ENCODE measurements at places on chromosomes 7 and 10.

DNA sequence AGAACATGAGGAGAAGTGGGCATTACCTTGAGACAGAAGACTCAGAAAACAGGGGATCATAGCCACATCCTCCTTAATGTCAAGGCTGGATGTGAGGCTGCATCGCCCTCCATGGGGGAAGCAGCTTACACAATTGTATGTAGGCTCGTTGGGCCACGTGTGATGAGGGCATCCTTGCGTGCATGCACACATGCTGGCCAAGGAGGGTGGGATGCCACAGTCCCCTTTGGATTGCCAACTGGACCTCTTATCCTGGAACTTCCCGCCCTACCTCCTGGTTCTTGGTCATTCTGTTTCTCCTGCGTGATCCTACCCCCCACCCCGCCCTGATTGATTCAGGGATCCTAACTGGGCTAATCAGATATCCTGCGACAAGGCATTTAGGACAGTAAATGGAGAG is 102.0 kb downstream of the PRKAG2 start:
- DNase-seq: no peak

GRCh38 chr10:107011105-107011504 is 153.4 kb downstream of the SORCS1 start:
- DNase-seq: no peak

- no peak for DNase-seq
Observed at GRCh38 chr10:69732826-69733150, 68.9 kb upstream of the COL13A1 start.

DNA sequence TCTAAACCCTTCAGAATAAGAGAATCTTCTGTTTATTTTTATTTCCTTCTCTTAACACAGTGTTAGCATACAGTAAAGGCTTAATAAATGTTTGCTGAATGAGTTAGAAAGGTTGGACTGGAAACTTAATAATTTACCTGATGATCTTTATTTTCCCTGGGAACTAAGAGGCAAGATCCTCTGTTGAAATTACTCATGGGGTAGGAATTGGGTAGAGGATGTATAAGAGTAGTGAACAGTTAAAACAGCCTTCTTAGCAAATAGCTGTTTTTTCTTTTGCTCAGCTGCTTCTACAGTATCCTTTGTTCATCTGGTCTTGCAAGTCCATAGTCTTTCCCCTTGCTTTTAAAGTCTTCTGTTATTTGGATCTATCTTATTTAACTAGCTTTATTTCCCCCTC is 80.0 kb downstream of the AKAP9 start:
- DNase-seq: no peak

DNA sequence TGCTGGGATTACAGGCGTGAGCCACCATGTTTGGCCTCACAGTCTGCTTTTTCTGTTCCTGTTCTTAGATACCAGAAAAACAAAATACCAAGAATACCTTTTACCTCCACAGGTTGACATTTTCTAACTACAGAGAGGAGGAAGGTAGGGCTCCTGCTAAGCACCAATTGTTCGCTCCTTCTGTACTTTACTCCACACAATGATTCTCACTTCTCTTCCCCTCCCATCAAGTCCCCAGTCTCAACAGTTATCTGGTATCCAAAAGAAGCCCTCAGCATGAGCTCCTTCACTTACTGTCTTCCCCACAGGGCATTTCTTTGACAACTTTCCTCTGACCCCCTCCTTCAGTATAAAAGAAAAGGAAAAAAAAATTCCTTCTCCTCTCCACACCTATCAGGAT is 47.7 kb upstream of the ZNF800 start:
- DNase-seq: no peak

DNA sequence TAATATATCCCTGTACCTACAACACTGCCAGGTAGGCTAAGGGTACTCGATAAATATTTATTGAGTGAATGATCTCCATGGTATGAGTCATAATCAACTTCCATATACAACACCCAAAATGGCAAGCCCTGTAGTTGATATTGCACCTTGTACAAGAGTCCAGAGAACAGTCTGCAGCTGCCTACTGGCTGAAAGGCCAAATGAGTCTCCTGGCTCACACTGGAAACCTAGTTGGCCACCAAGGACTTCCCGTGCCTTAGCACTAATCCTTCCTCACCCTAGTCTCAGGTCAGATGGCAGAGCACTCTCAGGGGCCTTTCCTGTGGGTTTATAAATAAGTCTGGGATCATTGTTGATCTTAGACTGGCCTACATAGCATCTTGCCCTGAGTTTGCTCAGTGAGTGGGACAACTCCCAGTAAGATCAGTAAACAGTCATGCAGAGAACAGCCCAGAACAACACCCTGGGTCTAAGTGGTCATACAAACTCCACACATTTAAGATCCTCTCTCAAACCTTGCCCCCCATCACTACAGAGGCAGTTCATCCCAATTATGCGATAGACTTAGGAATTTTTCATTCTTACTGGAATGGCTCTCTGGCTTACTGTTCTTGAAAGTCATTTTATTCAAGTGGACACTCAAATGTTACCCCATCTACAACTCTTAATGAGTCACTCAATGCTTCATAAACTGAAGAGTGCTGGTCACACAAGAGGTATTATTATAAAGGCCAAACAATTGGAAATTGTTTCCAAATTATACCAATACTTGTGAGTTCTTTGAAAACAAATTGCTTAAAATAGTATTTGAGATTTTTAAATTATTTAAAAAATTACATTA is 14.7 kb upstream of the SLC16A9 start:
- DNase-seq: peak; percentile 15

- DNase-seq: no peak
Observed at GRCh38 chr7:151110236-151110940, 24.1 kb downstream of the AGAP3 start.

DNA sequence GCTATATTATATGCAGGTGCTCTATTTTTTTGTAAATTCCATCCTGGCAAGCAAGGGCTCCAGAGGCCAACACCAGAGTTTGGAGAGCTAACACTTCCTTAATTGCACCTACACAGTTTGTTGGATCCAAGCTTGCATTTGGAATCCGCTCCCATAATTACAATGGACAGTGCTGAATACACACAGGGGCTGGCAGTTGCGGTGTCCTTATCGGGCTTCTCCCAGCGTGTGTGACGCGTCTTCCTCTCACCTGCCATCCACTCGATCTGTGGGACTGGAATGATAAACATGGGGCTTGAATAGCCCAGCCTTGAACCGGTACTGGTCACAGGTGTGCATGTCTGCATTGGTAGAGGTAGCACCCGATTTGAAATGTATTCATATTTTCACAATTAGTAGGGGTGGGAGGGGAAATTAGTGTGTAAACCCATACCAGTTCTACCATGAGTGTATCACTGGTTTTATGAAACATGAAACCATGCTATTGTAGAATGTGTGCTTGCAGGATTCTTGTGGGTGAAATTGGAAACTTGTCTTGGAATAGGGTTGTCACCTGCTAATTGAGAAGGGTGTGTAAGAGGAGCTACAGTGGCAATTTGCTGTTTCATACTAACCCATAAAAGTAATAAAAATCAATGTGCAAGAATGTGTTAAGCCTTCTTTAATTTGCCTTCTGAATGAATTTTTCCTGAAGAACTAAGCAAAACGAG is 316.5 kb downstream of the WDR11 start:
- no peak for DNase-seq

GRCh38 chr7:121563177-121563576 is 167.1 kb upstream of the FAM3C start:
- no peak for DNase-seq

- DNase-seq: no peak
Observed at GRCh38 chr10:29098423-29098822, 190.4 kb upstream of the LYZL1 start.

GRCh38 chr7:84123965-84124547 is 70.5 kb downstream of the SEMA3A start:
- DNase-seq: no peak

DNA sequence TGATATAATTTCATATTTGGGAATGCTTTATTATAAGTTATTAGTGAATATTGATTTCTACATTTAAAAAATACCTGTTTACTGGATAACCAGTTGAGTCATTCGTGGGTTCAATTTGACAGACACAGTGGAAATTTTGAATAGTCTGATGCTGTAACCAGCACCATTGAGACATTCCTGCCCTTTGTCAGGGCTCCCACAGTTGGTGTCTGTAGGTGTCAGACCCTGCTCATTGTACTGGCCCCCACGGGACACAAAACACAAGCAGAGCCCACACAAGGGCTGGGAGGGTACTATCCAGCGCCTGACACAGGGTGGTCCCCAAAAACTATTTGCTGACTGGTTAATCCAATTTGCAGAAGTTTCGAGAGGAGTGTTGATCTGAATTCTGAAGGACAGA is 35.9 kb downstream of the EEPD1 start:
- no peak for DNase-seq

DNA sequence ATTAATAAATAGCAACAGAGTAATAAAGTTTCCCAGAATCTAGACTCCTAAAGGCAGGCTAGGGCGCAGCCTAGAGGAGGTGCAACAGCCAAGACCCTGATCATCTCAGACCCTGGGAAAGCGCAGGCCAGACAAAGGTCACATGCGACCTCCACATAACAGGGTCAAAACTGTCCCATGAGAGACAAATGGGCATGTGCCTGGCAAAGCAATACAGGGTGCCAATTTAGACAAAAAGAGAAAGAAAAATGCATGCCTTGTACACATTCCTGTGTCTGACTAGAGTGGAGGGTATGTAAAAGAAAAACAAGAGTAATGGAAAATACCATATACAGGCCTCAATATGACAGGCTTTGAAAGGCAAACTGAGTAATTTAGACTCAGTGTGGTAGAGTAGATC is 22.2 kb downstream of the MPP7 start:
- DNase-seq: no peak

- DNase-seq: no peak
Observed at GRCh38 chr10:10777279-10777678, 240.4 kb upstream of the CELF2 start.

- peak; percentile 51 for DNase-seq
Observed at GRCh38 chr10:104255311-104255981, 754 bp downstream of the GSTO1 start.
